ENCODE measurements at places on chromosomes 5 and 9. TPM values are rescaled to one million over a fixed set of nuclear protein-coding genes. Genes with fewer than 3 reads are reported as not detected.

GRCh38 chr5:756171-756570, 28.4 kb downstream of the ZDHHC11B start:
- no peak for DNase-seq

DNA sequence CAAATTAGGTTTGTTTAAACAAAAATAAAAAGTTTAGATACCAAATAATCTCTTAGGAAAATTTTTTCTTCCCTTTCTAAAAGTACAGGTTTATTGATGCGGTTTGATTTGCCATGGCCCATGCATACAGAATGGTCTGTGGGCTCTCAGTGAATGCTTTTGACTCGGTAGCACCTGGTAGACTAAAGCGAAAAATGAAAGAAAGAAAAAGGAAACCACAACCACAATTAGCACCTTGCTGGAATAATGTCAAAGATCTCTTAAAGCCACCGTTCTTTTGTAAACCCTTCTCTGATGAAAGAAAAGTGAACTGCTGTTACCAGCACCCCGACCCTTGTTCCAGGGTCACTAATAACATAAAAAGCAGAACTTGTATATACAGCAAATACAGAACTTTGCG, 157.9 kb downstream of the NFIB start:
- no peak for DNase-seq

DNA sequence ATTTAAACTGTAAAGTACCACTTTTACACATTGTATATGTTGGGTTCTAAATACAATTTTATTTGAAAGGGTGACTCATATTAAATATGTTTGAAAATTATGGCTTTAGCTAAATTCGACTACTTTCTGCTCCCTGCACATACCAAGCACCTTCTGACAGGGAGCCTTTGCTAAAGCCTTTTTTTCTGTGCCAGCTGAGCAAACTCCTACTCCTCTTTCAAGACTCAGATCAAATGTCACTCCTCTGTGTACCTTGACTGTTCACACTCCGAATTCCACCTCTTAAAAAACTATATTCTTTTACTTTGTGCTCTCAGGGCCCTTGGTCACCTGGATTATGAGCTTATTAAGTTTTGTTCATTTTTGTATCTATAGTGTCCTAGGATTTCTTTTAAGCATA, 6.5 kb upstream of the OXCT1 start:
- DNase-seq = no peak

DNA sequence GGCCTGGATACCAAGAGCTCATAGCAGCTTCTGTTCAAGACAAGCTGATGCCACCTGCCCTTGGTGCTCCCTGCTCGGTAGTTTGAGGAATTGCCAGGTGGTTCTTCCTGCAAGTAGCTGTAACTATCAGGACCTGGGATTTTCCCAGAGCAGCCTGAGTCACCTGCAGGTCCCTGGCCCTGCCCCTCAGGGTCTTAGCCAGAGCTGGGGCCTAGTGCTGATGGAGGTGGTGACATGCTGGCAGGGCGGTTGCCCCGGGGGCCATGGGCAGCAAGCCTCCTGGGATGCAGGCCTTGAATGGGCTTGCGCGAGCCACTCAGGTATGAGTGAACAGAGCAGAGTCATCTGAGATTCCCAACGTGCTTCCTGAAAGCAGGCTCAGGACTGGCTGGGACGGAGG, 262.3 kb downstream of the HSPA4 start:
- DNase-seq = no peak

DNA sequence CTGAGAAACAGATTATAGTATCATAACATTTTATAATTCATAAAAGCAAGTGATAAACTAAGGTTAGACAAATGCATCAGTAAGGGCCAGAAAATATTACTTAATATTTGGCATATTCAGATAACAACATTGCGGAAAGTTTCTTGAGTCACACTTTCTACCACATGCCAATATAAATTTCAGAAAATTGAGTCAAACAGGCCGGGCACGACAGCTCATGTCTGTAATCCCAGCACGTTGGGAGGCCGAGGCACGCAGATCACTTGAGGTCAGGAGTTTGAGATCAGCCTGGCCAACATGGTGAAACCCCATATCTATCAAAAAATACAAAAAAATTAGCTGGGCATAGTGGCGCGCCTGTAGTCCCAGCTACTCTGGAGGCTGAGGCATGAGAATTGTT, 47.1 kb downstream of the SLC38A9 start:
- DNase-seq = no peak

DNA sequence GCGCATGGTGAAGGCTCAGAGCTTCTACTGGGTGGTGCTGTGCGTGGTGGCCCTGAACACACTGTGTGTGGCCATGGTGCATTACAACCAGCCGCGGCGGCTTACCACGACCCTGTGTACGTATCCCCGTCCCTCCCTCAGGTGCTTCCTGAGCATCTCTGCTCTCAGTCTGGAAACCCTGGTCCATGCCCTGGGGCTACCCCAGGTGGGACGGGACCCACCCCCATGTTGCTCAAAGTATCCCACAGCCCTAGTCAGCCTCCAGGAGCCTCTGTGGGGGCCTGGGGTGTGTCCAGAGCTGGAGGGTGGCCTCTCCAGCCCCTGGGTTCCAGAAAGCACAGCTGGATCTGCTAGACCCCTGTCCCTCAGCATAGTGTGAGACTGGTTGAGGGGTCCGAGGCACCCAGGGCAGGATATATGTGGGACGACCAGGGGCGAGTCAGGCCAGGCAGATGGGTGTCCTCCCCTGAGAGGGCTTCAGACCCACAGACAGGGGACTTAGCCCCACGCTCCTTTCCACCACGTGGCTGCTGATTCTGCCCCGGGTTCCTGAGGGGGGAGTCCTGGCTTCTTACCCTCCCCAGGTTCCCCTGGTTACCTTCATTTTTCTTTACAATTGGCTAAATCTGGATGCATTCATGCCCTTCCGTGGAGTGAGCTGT, 94.0 kb downstream of the CACNA1B start:
- no peak for DNase-seq

Gene PCDHB9
- total RNA-seq = 0.90 TPM

Gene NUTM2F
- not detected for total RNA-seq

DNA sequence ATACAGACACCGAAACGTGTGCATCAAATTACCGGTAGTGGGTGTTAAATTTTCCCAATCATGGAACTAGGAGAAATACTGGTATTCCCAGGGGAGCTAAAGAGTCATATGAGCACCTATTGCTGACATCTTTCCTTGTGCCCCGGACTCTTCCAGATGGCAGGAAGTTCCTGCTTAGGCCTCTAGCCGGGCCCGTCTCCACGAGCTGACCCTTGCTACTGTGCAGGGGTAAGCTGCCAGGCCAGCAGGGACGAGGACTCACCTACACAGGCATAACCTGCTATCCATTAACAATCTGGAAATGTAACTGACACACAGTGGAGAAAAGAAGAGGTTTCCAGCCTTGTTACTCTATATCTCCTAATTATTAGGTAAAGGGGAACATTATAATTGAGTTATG, 16.2 kb upstream of the SSBP2 start:
- no peak for DNase-seq

DNA sequence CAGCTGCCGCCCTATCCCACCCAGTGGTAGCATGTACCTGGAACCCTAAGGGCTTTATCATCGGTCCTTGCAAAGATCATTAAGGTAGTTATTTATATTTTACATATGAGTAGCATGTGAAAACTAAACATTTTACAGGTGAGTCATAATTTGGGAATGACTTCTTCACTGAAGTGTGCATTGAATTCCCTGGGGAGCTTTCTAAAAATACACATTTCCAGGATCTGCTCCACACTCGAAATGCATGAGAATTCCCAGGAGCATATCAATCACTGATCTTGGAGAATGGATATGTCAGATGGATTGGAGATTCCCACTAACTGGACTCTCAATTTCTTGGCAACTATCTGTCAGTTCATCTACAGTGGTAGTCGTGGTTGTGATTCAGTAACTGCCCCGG, 717.5 kb downstream of the IRX1 start:
- DNase-seq = no peak

Gene PLAC8L1
- not detected for total RNA-seq

GRCh38 chr5:174120401-174121005, 75.0 kb downstream of the NSG2 start:
- no peak for DNase-seq

DNA sequence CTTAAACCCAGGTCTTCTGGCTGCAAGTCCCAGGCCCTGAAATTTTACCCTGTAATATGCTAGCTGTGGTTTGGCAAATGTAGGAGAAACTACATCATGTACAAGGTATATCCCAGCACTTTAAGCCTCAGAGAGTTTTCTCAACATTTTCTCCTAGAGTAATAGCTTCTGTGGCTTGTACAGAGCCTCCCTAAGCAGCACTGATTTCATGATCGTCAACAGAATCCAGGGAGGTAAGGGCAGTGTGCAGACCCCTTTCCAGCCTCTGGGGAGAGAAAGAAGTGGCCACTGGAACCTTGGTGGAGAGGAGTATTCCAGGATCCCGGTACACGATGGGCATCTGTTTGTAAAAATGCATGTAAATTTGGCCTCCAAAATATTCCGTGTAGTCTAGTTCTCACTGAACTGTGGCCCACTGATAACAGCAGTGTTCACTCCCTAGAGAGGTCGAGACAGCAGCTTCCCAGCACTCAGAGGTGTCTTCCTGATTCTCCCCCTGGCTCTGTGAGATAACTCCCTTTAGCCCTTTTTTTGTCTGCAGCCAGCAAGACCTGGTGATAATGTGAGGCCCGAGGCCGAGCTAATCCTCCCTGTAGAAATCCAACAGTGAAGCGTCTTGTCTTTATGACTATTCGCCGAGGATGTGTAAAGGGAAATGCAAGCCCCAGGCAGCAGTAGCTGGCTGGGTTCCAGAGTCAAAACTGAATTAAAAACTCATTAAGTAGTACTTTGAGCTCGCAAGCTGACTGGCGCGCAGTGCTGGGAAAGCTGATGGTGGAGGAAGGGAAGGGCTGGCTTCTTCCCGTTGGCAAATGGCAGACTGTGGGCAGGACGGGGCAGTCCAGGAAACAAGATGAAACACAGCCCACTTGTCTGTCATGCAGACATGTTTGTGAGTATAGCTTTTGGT, 59.0 kb downstream of the MAP1B start:
- peak; percentile 84 for DNase-seq

DNA sequence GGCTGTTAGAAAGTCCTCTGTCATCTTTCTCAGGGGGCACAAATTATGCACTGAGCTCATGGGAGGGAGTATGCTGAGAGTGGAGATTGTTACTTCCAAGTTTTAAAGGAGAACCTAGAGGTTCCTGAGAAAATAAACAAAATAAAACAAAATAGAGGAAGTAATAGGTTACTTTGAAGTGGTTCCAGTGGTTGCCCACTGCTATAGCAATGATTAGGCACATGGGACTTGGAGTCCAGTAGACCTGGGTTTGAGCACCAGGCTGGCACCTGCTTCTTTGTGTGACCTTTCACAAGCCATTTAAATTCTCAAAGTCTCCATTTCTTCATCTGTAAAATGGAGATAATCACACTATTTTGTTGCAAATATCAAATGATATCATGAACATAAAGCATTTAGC, 13.8 kb upstream of the CDC23 start:
- DNase-seq = no peak

Gene PCDHGA6
- 1.8 TPM for total RNA-seq

DNA sequence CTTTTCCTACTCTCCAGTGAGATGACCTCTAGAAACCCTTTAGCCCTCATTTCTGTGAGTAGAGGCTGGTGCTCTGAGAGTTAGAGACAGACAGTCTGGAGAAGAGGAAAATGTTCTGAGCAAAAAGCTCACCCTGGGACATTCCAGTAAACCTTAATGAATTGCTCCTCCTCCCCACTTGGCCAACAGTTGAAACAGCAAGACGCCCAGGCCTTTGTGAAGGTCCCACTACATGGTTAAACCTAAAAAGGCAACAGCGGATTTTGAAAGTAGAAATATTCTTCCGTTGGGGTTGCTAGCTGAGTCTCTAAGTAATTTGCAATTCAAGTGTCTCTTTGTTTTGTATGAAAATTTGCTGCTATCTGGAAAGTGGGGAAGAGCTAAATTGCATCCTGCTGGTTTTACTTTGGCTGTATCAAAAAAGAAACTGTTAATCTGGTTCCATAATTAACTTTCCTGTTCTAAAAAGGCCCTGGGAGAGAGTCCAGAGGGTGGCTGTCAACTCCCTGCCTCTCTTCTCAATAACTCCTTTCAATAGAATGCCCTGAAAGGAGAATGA, 63.8 kb downstream of the ATP10B start:
- DNase-seq = no peak

Gene MACIR
- total RNA-seq = 26.0 TPM

Gene LPAR1
- not detected for total RNA-seq

- no peak for DNase-seq
These were observed 125.3 kb downstream of the DPYSL3 start for GRCh38 chr5:147384346-147385193.

Gene KCNV2
- not detected for total RNA-seq

DNA sequence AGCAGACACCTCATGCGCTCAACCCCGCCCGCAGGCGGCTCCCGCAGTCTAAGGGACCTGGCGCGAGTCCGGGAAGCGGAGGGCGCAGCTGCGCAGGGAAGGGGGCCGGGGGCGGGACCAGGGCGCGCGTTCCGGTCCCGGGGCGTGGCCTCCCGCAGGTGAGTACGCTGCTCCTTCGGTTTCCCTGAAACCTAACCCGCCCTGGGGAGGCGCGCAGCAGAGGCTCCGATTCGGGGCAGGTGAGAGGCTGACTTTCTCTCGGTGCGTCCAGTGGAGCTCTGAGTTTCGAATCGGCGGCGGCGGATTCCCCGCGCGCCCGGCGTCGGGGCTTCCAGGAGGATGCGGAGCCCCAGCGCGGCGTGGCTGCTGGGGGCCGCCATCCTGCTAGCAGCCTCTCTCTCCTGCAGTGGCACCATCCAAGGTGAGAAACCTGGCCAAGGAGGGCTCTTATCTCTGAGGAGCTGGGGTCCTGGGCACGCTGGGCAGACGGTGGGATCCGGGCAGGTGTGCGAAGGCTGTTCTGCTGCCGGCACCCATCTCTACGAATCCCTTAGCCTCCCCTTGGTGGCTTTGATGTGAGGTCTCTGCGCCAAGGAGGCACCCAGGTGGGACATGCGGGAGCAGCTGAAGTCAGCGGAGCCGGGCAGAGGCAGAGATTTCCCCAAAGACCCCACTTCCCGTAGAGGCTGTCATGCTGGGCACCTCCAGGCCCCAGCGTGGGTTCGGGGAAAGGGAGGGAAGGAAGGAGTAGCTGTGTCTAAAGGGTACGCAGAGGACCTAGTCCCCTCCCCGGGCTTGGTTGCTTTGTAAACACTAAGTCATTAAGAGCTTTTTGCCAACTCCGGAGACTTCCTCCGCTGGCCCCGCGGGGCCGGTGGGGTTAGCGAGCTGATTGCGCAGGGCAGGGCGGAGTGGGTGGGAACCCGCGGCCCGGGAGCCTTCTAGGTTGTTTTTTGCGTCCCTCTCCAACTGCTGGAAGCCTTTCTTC, at the start of gene F2RL1:
Gene F2RL1 (plus strand): TSS at position 187 of the 988 bp plus-strand sequence. CDS start 153 bp downstream, at position 340.
- peak; percentile 25 for DNase-seq

Gene RANBP6
- total RNA-seq = 18.1 TPM

DNA sequence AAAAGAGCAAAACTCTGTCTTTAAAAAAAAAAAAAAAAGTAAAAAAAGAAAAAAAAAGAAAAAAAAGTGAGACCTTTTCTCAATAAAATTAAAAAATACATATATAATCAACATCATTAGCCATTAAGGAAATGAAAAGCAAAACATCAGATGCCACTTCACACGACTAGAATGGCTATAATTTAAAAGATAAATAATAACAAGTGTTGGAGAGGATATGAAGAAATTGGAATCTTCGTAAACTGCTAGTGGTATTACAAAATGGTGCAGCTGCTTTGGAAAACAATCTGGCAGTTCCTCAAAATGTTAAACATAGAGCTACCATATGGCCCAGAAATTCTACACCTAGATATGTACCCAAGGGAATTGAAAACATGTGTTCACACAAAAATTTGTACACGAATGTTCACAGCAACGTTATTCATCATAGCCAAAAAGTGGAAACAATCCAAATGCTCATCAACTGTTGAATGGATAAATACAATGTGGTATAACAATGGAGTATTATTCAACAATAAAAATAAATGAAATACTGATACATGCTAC, 45.3 kb upstream of the SIL1 start:
- no peak for DNase-seq

Gene CEP72
- 8.9 TPM for total RNA-seq

Gene RELL2
- 7.9 TPM for total RNA-seq

All from SK-MEL-5 (cell line).